ENCODE measurements at places on chromosomes 1 and 21.

DNA sequence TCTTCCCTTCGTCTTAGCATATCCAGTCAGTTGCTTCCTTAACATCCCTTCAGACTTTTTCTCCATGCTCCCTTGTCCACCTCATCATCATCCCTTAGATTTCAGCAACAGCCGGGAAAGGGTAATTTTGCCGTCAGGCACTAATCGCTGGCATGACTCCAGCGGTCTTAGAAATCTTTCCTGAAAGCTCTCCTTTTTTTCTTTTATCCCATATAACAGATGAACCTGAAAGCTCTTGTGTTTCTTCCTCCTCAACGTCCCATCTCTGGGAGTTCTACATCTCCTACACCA lies 10.4 kb upstream of the BOLA1 start:
- no peaks in the 10 kb centered on the region for H3K36me3 ChIP-seq
- H3K4me1 ChIP-seq: no peaks in the 10 kb centered on the region
- H3K4me3 ChIP-seq: no peak overlapping the region
- H3K27me3 ChIP-seq: no peaks in the 10 kb centered on the region
- no peak overlapping the region for H3K27ac ChIP-seq

DNA sequence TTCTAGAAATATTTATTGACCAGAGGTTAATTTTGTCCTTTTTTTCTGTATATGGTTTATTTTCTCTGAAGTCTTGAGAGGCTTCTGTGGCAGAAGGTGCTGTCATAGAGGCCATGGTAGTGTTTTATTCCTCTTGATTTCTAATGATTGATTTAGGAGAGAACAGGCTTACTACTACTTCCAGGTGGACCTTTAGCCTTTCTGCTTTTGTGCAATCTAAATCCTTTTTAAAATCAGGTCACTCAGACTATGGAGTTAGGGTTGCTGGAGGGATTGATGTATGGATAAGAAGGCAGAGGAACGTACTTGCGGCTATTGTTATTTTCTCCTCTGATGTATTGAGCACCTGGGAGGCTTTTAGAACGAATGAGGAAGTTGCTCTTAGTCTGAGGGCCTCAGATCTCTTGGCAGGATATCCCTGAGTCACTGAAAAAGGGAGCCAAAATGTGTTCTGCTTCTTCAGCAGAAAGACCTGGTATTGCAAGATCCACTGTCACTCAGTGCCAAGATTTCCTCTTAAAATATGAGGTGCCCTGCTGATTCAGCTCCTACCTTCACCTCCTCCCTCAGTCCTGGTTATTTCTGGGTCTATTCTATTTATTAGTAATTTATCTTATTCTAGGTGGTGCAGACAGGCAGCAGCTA lies 277.4 kb downstream of the ZNF648 start:
- peaks cover 56% of the 10 kb centered on the region for H3K27me3 ChIP-seq
- no peak for DNase-seq
- no peaks in the 10 kb centered on the region for H3K4me1 ChIP-seq
- no peak overlapping the region for H3K4me3 ChIP-seq
- no peaks in the 10 kb centered on the region for H3K36me3 ChIP-seq

GRCh38 chr1:224846119-224846907 lies 83.2 kb upstream of the DNAH14 start:
- H3K36me3 ChIP-seq: no peaks in the 10 kb centered on the region
- no peaks in the 10 kb centered on the region for H3K4me1 ChIP-seq
- H3K27ac ChIP-seq: no peak overlapping the region

GRCh38 chr1:39104158-39105060 lies 78.3 kb downstream of the NDUFS5 start:
- H3K4me3 ChIP-seq: peak overlapping the region; percentile 44
- DNase-seq: no peak
- H3K27me3 ChIP-seq: no peaks in the 10 kb centered on the region
- peaks cover 3% of the 10 kb centered on the region for H3K36me3 ChIP-seq
- no peak overlapping the region for H3K27ac ChIP-seq
- H3K4me1 ChIP-seq: peaks cover 17% of the 10 kb centered on the region

- H3K4me1 ChIP-seq: peaks cover 14% of the 10 kb centered on the region
- H3K36me3 ChIP-seq: peaks cover 9% of the 10 kb centered on the region
- H3K27me3 ChIP-seq: no peaks in the 10 kb centered on the region
- H3K27ac ChIP-seq: no peak overlapping the region
Observed at GRCh38 chr1:34976384-34977209, 8.6 kb downstream of the TMEM35B start.

- DNase-seq: no peak
- H3K27ac ChIP-seq: no peak overlapping the region
- H3K4me1 ChIP-seq: peaks cover 8% of the 10 kb centered on the region
Observed at GRCh38 chr1:918353-918752, 5.4 kb upstream of the SAMD11 start.

GRCh38 chr1:182236651-182237077 lies 154.9 kb downstream of the GLUL start:
- peaks cover 12% of the 10 kb centered on the region for H3K27me3 ChIP-seq
- no peaks in the 10 kb centered on the region for H3K4me1 ChIP-seq
- H3K36me3 ChIP-seq: no peaks in the 10 kb centered on the region

- no peak for DNase-seq
- H3K36me3 ChIP-seq: peaks cover 4% of the 10 kb centered on the region
- no peaks in the 10 kb centered on the region for H3K27me3 ChIP-seq
Observed at GRCh38 chr1:246533371-246533905, 26.4 kb upstream of the SMYD3 start.

DNA sequence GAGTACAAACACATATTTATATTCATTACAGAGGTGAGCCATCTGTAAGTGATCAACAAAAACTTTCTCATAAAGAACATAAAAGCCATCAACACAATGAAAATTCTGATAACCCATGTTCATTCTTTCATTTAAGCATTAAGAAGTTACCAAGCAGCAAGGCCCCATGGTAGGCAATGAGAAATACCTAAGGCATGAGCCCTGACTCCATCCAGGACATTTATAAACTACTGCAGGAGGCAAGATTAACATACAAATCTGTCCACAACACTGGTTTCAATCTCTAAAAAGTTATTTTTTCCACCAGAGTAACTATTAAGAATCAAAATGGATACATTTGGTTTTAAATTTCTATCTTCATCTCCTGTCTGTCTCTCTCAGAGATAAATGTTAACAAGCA lies 76.1 kb downstream of the SIPA1L2 start:
- no peak for DNase-seq
- peaks cover 11% of the 10 kb centered on the region for H3K4me1 ChIP-seq
- H3K27ac ChIP-seq: no peak overlapping the region
- no peak overlapping the region for H3K4me3 ChIP-seq
- no peaks in the 10 kb centered on the region for H3K36me3 ChIP-seq

GRCh38 chr1:233873666-233874065 lies 30.8 kb upstream of the SLC35F3 start:
- H3K36me3 ChIP-seq: no peaks in the 10 kb centered on the region
- H3K27me3 ChIP-seq: no peaks in the 10 kb centered on the region
- no peaks in the 10 kb centered on the region for H3K4me1 ChIP-seq

DNA sequence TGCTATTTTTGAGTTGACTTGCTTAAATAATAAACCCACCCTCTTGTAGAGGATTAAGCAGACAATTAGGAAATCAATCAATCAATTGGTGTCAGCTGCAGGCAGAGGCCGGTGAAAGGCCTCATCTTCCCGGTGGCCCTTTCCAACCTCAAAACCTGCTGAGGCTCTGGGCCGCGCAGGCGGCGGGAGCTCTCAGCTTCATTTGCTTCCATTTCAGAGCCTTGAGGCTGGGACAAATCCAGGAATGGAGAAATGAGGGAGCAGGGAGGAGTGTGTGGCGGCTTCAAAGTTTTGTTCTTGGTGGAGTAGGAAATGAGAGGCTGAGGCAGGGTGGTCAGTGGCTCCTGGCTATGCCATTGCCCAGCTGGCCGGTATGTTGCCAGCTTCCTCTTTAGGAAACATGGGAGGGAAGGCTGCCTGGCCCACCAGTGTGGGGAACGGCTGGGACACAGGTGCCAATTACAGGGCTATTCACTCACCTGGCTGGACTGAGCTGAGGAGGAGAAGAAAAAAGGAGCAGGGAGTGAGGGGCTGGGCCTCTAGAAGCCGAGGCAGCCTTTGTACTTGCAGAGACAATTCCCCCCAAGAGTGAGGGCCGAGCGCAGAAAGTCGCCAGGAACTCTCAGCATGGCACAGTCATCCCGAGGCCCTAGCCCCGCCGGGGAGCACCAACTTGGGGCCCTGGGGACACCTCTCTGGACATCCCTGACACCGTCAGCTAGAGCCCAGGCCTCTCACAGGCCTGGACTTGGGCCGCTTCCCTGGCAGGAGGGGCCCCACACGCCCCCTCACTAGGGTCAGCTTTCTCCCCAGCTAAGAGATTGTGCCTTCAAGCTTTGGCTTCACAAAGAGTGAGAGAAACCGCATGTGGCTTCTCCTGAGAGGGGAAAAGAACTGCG lies 4.4 kb downstream of the POU3F1 start:
- no peaks in the 10 kb centered on the region for H3K36me3 ChIP-seq
- H3K4me3 ChIP-seq: no peak overlapping the region
- H3K27me3 ChIP-seq: peaks cover 67% of the 10 kb centered on the region
- no peak overlapping the region for H3K27ac ChIP-seq
- no peak for DNase-seq

GRCh38 chr1:195714248-195714647 lies 894.0 kb downstream of the KCNT2 start:
- H3K27me3 ChIP-seq: no peaks in the 10 kb centered on the region
- H3K4me1 ChIP-seq: no peaks in the 10 kb centered on the region
- H3K36me3 ChIP-seq: no peaks in the 10 kb centered on the region
- no peak overlapping the region for H3K27ac ChIP-seq

GRCh38 chr1:117836069-117836468 lies 93.4 kb downstream of the GDAP2 start:
- no peak for DNase-seq
- no peaks in the 10 kb centered on the region for H3K36me3 ChIP-seq
- H3K4me3 ChIP-seq: no peak overlapping the region
- H3K4me1 ChIP-seq: no peaks in the 10 kb centered on the region
- no peaks in the 10 kb centered on the region for H3K27me3 ChIP-seq

DNA sequence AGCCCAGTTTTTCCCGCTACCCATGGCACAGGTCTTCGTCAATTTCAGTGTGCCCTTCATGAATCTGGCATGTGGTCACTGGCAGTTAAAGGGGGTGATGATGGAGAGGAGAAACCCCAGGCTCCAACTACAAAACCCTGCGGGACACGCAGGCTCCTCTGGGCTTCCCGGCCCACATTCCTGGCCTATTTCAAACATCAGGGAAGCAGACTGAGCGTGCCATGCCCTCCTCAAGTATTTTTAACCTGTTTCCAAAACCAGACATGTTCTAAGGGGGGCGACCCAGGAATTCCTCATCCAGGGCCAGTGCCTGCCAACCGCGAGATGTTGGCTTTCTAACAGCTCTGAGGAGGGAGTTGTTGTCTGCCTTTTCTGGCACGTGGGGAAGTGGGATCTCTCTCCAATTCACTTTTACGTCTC lies 85.1 kb downstream of the CAPZB start:
- H3K4me1 ChIP-seq: peaks cover 59% of the 10 kb centered on the region
- no peak for DNase-seq
- H3K36me3 ChIP-seq: peaks cover 39% of the 10 kb centered on the region
- no peaks in the 10 kb centered on the region for H3K27me3 ChIP-seq
- no peak overlapping the region for H3K4me3 ChIP-seq

DNA sequence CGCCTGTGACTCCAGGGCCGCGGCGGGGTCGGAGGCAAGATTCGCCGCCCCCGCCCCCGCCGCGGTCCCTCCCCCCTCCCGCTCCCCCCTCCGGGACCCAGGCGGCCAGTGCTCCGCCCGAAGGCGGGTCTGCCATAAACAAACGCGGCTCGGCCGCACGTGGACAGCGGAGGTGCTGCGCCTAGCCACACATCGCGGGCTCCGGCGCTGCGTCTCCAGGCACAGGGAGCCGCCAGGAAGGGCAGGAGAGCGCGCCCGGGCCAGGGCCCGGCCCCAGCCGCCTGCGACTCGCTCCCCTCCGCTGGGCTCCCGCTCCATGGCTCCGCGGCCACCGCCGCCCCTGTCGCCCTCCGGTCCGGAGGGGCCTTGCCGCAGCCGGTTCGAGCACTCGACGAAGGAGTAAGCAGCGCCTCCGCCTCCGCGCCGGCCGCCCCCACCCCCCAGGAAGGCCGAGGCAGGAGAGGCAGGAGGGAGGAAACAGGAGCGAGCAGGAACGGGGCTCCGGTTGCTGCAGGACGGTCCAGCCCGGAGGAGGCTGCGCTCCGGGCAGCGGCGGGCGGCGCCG lies at the start of gene SIM2:
TSS of gene SIM2 (plus strand) at position 135 of the 565 bp plus-strand sequence. CDS start 632 bp downstream, outside the sequence.
- H3K4me3 ChIP-seq: peak within 1 kb of the TSS; percentile 55
- H3K27ac ChIP-seq: no peak within 1 kb of the TSS
- H3K4me1 ChIP-seq: peaks cover 8% of the 10 kb centered on the region
- DNase-seq: no peak
- H3K27me3 ChIP-seq: peaks cover 63% of the 10 kb centered on the region
- peaks cover 8% of the 10 kb centered on the region for H3K36me3 ChIP-seq

- H3K36me3 ChIP-seq: peaks cover 24% of the 10 kb centered on the region
- H3K27me3 ChIP-seq: no peaks in the 10 kb centered on the region
- no peak for DNase-seq
- H3K4me1 ChIP-seq: peaks cover 15% of the 10 kb centered on the region
- H3K27ac ChIP-seq: peak overlapping the region; percentile 81
- peak overlapping the region; percentile 95 for H3K4me3 ChIP-seq
Observed at GRCh38 chr1:50970509-50970887, 453 bp downstream of the CDKN2C start.

- no peak overlapping the region for H3K4me3 ChIP-seq
- H3K27me3 ChIP-seq: no peaks in the 10 kb centered on the region
- H3K36me3 ChIP-seq: no peaks in the 10 kb centered on the region
- DNase-seq: no peak
- no peak overlapping the region for H3K27ac ChIP-seq
- H3K4me1 ChIP-seq: peaks cover 5% of the 10 kb centered on the region
Observed at GRCh38 chr21:31450980-31451379, 106.9 kb upstream of the TIAM1 start.

- H3K4me3 ChIP-seq: no peak overlapping the region
- no peak for DNase-seq
- no peaks in the 10 kb centered on the region for H3K36me3 ChIP-seq
- H3K27me3 ChIP-seq: peaks cover 47% of the 10 kb centered on the region
Observed at GRCh38 chr1:18144062-18144461, 36.5 kb downstream of the IGSF21 start.

DNA sequence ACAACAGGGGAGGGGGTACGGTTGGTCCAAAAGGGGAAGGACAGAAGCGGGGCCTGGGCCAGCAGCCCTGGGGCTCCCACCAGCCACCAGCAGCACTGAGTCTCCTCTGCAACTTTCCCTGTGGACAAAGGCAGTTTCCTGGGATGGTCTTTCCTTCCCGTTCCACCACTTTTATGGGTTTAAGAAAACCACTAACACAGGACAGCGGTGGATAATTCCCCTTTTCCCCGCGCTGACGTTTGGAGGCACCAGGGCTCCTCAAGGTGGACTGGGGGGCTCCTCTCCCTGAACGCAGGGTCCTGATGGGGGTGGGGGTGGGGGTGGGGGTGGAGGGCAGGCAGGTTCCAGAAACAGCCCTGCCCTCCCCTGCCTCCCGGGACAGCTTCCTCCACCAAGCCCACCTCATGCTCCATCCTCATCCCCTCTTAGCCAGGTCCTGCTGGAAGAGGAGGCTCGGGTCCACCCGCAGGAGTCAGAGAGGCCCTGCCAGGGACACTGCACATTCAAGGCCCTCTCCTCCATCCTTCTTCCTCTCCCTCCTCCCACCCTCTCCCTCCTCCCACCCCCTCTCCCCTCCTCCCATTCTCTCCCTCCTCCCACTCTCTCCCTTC lies 4.8 kb upstream of the COL6A1 start:
- H3K27me3 ChIP-seq: peaks cover 32% of the 10 kb centered on the region
- H3K4me1 ChIP-seq: peaks cover 18% of the 10 kb centered on the region
- no peak for DNase-seq
- no peak overlapping the region for H3K4me3 ChIP-seq
